ENCODE measurements at places on chromosomes 7 and 10.

GRCh38 chr7:142703655-142704305 is 45.5 kb upstream of the PRSS1 start:
- DNase-seq: no peak

GRCh38 chr7:70347463-70348254 is 749.4 kb downstream of the AUTS2 start:
- no peak for DNase-seq

DNA sequence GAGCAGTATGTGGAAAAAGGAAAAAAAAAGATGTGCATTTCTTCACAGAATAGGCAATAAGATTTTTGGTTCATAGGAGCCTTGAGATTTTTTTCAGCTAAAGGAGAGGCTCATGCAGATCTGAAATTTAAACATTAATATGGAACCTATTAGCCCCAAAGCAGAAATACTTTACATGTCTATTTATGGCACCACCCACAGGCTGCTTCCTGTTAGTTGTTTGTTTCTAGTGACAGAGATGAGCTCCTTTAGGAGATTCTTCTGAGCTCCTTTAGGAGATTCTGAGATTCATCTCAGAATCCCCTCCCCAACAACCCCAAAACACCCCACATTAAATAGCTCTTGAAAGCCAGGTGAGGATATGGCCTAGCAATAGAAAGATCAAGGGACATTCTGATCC is 27.9 kb upstream of the HPS1 start:
- no peak for DNase-seq

DNA sequence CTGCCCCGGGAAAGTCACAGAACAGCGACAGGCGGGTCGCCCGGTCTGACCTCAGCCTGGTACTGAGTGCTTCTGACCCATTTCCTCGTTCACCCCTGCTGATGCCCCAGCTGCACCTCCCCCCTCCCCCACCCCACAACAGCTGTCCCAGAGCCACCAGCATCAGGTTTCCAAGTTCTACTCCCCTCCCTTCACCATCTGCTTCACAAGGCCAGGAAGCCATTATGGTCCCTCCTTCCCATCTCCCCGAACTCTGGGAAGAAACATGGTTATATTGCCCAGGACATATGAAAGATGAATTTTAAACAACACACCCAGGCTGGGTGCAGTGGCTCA is 301.9 kb upstream of the GALNT17 start:
- DNase-seq: no peak

GRCh38 chr10:78700816-78701520 is 367.8 kb upstream of the ZMIZ1 start:
- DNase-seq: no peak

- peak; percentile 85 for DNase-seq
Observed at GRCh38 chr7:34107276-34107675, 201.9 kb downstream of the BMPER start.

- DNase-seq: no peak
Observed at GRCh38 chr10:44197646-44198045, 187.3 kb downstream of the CXCL12 start.

DNA sequence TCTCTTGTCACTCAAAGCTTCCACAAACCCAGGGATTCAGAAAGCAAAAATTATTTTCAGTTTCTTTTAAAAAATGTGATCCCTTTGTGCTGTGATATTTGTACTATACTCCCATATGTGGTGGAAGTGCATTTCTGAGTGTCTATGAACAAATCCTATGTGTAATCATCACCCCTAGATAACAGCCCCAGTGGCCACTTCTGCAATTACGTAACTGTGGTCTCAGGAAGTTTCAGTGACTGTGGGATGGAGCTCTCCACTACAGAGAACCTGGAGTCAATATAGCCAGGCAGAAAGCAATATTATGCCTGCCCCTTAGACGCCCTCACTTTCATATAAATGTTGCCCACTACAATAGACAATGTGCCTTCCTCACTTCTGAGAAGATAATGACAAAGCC is 1101.7 kb upstream of the GHITM start:
- no peak for DNase-seq

DNA sequence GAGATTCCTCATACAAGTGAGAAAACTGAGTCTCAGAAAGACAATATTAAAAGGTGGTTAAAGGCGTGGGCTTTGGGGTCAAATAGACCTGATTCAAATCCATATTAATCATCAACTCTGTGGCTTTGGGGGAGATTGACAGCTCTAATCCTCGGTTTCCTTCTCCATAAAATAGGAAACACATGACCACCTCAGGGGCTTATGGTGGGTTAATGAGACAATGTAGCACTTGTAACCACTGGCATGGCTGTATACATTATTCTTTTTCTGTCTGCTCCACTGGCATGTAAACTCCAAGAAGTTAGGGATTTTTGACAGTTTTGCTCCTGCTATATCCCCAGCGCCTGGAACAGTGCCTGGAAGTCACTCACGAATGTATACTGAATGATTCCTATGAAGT is 120.8 kb upstream of the GAD2 start:
- no peak for DNase-seq

Data from AG08395 (cell line).